Spinal cord (tissue), 10 donors: ENCODE measurements at places on chromosomes 4 and X. TPM values are rescaled to one million over a fixed set of nuclear protein-coding genes. Genes with fewer than 3 reads are reported as not detected.

Gene TACR3
- 8.2 TPM for total RNA-seq

DNA sequence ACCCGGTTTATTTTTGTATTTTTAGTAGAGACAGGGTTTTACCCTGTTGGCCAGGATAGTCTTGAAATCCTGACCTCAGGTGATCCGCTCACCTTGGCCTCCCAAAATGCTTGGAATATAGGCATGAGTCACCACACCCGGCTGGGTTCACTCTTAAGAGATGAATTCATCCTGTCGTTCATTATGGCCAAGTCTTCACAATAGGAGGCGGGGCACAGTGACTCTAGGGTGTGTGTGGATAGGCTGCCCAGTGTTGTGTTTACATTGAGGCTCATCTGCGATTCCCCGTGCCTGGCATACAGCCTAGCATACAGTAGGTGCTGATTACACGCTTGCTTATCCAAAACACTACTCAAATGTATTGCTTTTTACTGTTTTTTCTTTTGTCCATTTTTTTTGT lies 41.3 kb upstream of the IGFBP7 start:
- no peak for DNase-seq

Gene TRO
- 133 TPM for total RNA-seq

DNA sequence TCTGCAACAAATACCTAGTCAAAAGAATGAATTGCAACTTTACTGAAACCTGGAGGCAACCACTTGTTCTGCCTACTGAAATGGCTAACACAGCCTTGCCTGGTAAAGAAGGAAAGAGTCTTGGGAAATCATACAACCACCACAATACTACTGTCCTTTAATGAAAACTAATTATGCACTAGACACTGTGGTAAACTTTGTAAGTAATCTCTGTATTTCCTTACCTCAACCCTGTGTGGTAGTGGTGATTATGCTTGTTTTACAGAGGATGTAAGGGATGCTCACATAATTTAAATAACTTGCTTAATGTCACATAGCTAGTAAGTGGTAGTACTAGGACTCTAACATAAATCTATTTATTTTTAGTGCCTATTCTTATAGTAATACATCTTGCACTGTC lies 44.7 kb downstream of the TMEM156 start:
- no peak for DNase-seq

- no peak for DNase-seq
These were observed 3.1 kb upstream of the TASL start for GRCh38 chrX:30580641-30581040.

Gene SOD3
- total RNA-seq = 11.2 TPM

Gene MAGEC3
- total RNA-seq = not detected
